Activated T-helper 1 cell treated with anti-CD3 and anti-CD28 coated beads, Interleukin-2, amount 50 U/mL, for 16 hours (primary cell): ENCODE measurements at places on chromosomes 13 and 19.
A peak's percentile ranks its signal among the peaks of the same experiment; 100 is the strongest.

- DNase-seq = no peak
These were observed 19.2 kb downstream of the TMEM272 start for GRCh38 chr13:51825681-51826254.

GRCh38 chr19:35153701-35154524 is 622 bp upstream of the FXYD5 start:
- peak; percentile 55 for DNase-seq

- no peak for DNase-seq
These were observed 48.1 kb downstream of the CRTC1 start for GRCh38 chr19:18731562-18732008.

DNA sequence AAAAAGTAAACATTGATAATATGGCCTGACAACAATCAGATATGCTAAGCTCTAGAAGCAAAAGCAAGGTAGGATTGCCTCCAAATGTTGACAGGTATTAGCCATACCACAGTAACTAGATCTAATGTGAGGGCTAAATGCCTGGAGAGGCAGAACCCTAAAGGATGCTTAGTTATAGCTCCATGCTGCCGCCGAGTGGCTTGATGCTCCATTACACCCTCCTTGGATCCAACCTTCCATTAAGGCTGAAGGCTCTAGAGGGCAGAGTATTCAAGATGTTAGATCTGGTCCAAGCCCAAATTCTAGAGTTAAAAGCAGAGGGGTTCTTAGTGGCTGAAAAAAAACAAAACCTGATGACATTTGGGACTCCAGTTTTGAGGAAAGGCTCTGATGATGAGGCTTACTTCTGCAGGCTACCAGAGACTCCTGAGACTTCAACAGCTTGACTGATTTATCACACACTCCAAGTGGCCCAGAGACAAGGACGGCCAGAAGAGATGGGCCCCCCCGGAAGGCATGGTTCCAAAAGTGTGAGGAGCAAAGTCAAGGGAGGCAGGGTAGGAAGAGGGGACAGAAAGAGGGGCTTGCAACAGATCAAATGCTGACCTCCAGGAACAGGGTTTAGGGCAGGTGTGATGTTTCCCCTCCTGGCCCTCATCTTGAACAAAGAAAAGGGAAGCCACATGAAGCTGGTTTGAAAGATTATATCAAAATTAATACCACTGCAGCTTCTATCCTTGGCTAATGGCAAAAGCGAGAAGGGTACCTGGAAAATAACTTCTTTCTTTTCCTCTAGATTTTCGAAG is 21.9 kb upstream of the CPB2 start:
- DNase-seq = peak; percentile 47

DNA sequence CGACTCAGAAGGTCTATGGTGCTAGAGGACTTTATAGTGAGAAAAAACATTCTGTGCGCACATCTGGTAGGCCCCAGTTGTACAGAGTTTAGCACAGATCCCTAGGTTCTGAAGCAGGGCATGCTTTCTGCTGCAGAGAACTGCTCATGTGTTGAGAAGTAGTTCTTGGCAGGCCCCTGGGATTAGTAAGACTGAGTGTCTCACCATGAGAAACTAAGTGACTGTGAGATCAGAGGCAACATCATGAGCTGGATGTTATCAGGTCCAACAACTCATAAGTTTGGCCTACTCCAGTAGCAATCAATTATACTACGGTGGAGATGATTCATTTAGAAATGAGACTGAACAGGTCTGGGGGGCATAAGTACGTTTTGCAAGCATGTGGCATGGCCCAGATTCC is 507.4 kb upstream of the KLF12 start:
- DNase-seq = no peak

GRCh38 chr13:109088624-109088917 is 459.2 kb downstream of the MYO16 start:
- DNase-seq = no peak

DNA sequence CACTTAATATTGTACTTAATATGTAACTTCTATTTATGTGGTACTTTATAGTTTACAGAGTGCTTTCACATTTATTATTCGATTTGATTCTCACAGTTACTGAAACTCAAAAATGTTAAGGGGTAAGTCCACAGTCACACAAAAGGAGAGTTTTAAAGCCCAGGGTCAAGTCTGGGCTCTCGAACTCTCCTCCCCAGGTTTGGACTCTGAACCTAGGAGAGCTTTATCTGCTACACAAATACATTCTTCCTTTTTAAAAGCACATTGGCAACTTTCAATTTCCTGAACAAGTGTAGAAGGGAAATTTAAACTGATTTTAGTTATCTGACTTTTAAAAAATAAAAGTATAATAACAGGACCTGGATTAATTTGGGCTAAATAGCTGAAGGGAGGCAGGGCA is 139.2 kb downstream of the ZAR1L start:
- DNase-seq = no peak

GRCh38 chr13:49329831-49330545 is 82.3 kb downstream of the CDADC1 start:
- DNase-seq = no peak

DNA sequence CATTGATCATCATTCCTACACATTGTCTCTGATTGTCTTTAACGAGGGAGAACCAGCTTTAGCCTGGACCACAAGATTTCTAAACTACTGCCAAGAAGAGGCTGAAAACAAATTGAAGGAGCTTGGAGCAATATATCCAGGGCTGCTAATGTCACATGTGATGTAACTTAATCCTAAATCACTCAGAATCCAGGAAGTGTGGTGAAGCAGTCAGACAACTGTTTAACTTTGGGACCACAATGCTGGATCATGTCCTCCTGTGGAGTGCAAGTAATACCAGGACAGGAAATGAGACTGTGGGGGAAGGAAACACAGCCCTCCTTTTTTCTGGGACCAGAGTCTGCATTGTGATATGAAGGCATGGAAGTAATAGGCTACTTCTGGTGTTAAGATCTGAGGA is 430.2 kb downstream of the KCTD12 start:
- no peak for DNase-seq

DNA sequence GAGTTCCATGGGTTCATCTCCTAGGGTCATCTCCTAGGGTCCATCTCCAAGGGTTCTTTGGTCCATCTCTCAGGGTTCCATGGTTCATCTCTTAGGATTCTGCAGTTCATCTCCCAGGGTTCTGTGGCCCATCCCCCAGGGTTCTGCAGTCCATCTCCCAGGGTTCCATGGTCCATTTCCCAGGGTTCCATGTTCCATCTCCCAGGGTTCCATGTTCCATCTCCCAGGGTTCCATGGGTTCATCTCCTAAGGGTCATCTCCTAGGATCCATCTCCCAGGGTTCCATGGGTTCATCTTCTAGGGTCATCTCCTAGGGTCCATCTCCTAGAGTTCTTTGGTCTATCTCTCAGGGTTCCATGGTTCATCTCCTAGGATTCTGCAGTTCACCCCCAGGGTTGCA is 4.9 kb downstream of the TMEM59L start:
- no peak for DNase-seq

GRCh38 chr19:1827566-1828278 is 15.6 kb upstream of the ATP8B3 start:
- DNase-seq = no peak

- DNase-seq = no peak
These were observed at the start of gene TMEM145 for GRCh38 chr19:42313096-42313839. Gene TMEM145, plus strand, starts transcription at chr19:42313309. Its CDS starts 68 bp downstream, at chr19:42313377.

GRCh38 chr13:74346960-74347359 is 212.8 kb upstream of the KLF12 start:
- DNase-seq = no peak

DNA sequence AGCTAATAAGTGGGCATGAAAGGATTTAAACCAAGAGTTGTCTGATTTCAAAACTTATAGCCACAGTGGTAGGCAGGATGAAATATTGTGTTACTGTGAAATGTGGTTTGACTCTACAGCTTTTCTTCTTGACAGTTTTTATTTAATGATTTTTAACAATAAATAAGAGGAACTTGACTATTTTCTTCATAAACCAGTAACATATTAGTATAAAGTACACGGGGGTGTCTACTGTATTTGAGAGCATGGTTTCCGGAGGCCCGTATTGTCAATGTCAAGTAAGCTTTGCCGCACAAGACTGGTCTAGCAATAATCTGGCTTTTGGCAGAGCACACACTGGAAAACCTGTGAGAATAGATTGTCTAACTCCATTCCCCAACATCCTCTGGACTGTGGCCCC is 894.5 kb downstream of the PCDH9 start:
- no peak for DNase-seq

GRCh38 chr13:71460211-71460610 is 406.8 kb downstream of the DACH1 start:
- no peak for DNase-seq

DNA sequence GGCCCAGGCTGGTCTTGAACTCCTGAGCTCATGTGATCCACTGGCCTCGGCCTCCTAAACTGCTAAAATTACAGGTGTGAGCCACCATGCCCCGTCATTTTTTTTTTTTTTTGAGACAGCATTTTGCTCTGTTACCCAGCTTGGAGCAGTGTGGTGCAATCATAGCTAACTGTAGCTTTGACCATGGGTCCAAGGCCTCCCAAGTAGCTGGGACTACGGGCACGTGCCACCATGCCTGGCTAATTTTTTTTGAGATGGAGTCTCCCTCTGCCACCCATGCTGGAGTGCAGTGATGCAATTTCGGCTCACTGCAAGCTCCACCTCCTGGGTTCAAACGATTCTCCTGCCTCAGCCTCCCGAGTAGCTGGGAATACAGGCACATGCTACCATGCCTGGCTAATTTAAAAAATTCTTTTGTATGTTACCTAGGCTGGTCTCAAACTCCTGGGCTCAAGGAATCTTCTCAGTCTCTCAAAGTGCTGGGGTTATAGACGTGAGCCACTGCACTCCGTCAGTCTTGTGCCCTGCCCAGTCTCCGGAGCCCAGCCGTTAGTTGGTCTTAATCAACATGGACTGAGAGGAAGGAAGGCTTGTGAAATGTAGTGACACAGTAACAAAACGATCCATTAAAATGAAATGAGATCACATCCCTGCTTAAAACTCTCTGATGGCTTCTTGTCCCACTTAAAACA is 1.4 kb upstream of the LRG1 start:
- no peak for DNase-seq

DNA sequence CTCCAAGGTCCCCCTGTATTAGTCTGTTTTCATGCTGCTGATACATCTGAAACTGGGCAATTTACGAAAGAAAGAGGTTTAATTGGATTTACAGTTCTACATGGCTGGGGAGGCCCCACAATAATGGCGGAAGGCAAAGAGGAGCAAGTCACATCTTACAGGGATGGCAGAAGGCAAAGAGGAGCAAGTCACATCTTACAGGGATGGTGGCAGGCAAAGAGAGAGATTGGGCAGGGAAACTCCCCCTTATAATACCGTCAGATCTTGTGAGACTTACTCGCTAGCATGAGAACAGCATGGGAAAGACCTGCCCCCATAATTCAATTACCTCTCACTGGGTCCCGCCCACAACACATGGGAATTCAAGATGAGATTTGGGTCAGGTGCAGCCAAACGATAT is 50.0 kb upstream of the FARP1 start:
- no peak for DNase-seq

- no peak for DNase-seq
These were observed 271.5 kb downstream of the PCDH9 start for GRCh38 chr13:66958611-66959010.

DNA sequence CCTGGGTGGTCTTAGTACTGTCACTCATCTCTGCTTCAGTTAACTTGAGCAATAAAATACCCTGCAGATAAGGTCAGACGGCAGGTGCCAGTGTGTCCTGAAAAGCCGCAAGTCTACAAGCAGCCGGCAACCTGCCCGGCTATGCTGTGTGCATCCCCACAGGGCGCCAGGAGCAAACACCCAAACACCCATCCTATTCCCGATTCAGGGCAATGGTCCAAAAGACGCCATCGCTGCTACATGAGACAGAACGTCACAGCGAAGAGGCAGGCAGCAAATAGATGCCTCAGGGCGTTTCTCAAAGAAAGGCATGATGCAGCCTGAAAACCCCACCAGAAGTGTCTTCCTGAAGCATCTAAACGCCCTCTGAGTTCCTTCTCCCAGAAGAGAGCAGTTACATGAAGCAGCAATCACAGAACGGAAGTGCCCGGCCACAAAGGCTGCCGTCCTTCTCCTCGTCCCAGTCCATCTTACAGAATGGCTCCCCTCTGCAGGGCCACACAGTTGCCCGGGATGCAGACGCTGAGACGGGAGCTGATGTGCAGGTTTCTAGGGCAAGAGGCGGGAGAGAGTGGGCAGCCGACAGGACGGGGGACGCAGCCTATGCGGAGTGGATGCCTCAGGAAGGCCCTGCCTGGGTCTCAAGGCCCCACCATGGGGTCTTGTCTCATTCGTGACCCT is 35.1 kb downstream of the RASA3 start:
- DNase-seq = no peak

DNA sequence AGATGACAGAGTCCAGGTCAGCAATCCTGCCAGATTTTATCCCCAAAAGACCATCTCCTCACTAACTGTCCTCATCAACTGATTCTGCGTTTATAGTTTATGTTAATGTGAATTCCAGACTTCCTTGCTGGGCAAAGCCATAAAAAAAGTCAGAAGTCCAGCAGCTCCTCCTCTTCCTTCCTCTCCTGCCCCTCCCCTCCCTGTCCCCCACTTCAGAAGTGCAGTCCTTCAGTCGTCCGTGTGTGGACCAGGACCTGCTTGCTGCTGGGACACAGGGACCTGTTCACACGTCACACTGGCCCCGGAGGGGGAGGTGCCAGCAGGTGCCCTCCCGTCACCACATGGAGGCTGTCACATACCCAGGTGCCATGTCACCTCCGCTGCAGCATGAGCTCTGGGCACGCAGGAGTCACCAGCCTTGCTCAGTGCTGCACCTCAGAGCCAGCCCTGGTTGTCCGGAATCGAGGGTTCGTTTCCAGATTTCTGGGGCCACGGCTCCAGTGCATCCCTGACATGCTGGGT is 4.0 kb upstream of the MCF2L start:
- DNase-seq = no peak

- DNase-seq = peak; percentile 66
These were observed at the start of gene ZNF296 for GRCh38 chr19:45076029-45076850. Gene ZNF296, minus strand, starts transcription at chr19:45076478. Its CDS starts 105 bp downstream, at chr19:45076373.

GRCh38 chr19:19482809-19483596 is 32.3 kb downstream of the TSSK6 start:
- no peak for DNase-seq

GRCh38 chr13:98022210-98022609 is 68.7 kb downstream of the IPO5 start:
- no peak for DNase-seq

DNA sequence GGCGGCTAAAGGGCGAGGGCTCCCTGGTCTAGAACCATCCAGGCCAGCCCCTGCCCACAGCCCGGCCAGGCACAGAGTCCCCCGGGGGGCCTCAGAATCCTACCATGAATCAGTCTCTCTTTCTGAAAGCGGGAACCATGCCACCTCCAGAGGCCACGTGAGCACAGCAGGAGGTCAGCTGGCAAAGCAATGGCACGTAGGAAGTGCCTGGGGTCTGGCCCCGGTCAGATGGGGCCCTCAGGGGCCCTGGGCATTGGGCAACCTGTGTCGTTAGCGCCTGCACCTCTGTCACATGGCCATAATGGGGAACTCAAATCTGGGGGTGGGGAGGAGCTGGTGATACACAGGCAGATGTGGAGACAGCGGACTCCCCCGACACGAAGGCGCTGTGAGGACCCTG is 8.8 kb downstream of the MFSD12 start:
- DNase-seq = no peak
